ENCODE measurements at places on chromosomes 7 and 10. TPM values are rescaled to one million over a fixed set of nuclear protein-coding genes. Genes with fewer than 3 reads are reported as not detected.

Gene RAPGEF5
- 85.1 TPM for total RNA-seq

Gene NAT16
- not detected for total RNA-seq

Gene ZNF727
- 5.4 TPM for total RNA-seq

Gene GHITM
- total RNA-seq = 109 TPM
